ENCODE measurements at places on chromosomes 11 and 22. TPM values are rescaled to one million over a fixed set of nuclear protein-coding genes. Genes with fewer than 3 reads are reported as not detected.

CBLIF gene
- not detected for total RNA-seq

SLC6A5 gene
- total RNA-seq, result not detected

AQP11 gene
- 1.4 TPM for total RNA-seq

OR51B4 gene
- total RNA-seq, result not detected

VPREB1 gene
- total RNA-seq, result not detected
